Breast epithelium (tissue), 4 donors: ENCODE measurements at places on chromosomes 5 and 9.

DNA sequence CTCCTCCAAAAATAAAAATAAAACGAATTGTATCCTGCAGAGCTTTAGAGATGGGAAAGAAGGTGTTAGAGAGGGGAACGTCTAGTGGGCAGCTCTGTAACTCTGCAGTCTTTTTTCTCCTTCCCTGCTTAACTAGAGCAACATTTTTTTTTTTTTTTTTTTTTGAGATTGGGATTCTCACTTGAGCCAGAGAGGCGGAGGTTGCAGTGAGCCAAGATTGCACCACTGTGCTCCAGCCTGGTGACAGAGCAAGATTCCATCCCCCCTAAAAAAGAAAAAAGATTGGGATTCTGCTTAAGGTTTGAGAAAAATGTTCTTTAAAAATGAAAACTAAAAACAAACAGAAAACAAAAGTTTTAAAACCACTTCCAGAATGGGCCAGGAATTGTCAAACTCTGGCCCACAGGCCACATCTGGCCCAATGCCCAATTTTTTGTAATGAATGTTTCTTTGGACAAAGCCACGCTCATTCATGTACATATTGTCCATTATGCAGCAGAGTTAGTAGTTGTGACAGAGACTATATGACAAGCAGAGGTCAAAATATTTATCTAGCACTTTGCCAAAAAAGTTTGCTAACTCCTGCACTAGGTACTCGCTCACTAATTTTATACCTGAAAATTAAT is 98.5 kb downstream of the ZCCHC7 start:
- no peaks in the 10 kb centered on the region for H3K27me3 ChIP-seq
- no peak overlapping the region for H3K4me3 ChIP-seq
- H3K4me1 ChIP-seq, result no peaks in the 10 kb centered on the region
- H3K36me3 ChIP-seq, result no peaks in the 10 kb centered on the region

GRCh38 chr9:97517331-97518089 is 16.0 kb downstream of the TMOD1 start:
- no peaks in the 10 kb centered on the region for H3K4me1 ChIP-seq
- H3K27ac ChIP-seq, result no peak overlapping the region
- H3K4me3 ChIP-seq, result no peak overlapping the region

- no peak for DNase-seq
- no peaks in the 10 kb centered on the region for H3K4me1 ChIP-seq
- no peak overlapping the region for H3K4me3 ChIP-seq
- H3K27ac ChIP-seq, result no peak overlapping the region
Observed at GRCh38 chr9:124688238-124688904, 82.7 kb downstream of the NR6A1 start.

GRCh38 chr5:114898602-114899001 is 271.1 kb downstream of the TRIM36 start:
- H3K27me3 ChIP-seq, result no peaks in the 10 kb centered on the region
- H3K36me3 ChIP-seq, result no peaks in the 10 kb centered on the region
- no peaks in the 10 kb centered on the region for H3K4me1 ChIP-seq
- no peak for DNase-seq

- no peaks in the 10 kb centered on the region for H3K4me1 ChIP-seq
- no peak overlapping the region for H3K27ac ChIP-seq
- H3K36me3 ChIP-seq, result no peaks in the 10 kb centered on the region
- no peaks in the 10 kb centered on the region for H3K27me3 ChIP-seq
- H3K4me3 ChIP-seq, result no peak overlapping the region
Observed at GRCh38 chr5:58075907-58076306, 384.0 kb downstream of the PLK2 start.

GRCh38 chr5:8824371-8824770 is 721.5 kb downstream of the SEMA5A start:
- H3K27ac ChIP-seq, result no peak overlapping the region
- H3K4me1 ChIP-seq, result no peaks in the 10 kb centered on the region
- H3K4me3 ChIP-seq, result no peak overlapping the region
- no peaks in the 10 kb centered on the region for H3K27me3 ChIP-seq
- H3K36me3 ChIP-seq, result no peaks in the 10 kb centered on the region

GRCh38 chr5:97276474-97277120 is 93.5 kb upstream of the RIOK2 start:
- H3K27me3 ChIP-seq, result no peaks in the 10 kb centered on the region
- H3K4me3 ChIP-seq, result no peak overlapping the region
- no peak for DNase-seq
- no peak overlapping the region for H3K27ac ChIP-seq
- no peaks in the 10 kb centered on the region for H3K4me1 ChIP-seq

GRCh38 chr9:70257502-70257901 is 1.3 kb upstream of the SMC5 start:
- no peak for DNase-seq
- no peaks in the 10 kb centered on the region for H3K36me3 ChIP-seq
- H3K4me3 ChIP-seq, result peak overlapping the region; percentile 86
- no peaks in the 10 kb centered on the region for H3K4me1 ChIP-seq
- H3K27ac ChIP-seq, result peak overlapping the region; percentile 96

DNA sequence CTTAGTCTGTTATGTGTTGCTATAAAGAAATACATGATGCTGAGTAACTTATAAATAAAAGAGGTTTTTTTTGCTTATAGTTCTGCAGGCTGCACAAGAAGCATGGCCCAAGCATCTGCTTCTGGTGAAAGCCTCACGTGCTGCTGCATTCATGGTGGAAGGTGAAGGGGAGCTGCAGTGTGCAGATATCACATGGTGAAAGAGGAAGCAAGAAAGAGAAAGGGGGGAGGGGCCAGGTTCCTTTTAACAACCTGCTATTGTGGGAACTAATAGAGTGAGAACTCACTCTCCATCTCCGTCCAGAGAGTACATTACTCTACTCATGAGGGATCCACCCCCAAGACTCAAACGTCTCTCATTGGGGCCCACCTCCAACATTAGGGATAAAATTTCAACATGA is 12.5 kb upstream of the PARP8 start:
- no peaks in the 10 kb centered on the region for H3K36me3 ChIP-seq
- H3K4me3 ChIP-seq, result no peak overlapping the region
- H3K27me3 ChIP-seq, result no peaks in the 10 kb centered on the region
